ENCODE measurements at places on chromosomes 5 and 9.

- DNase-seq, result no peak
Measured at GRCh38 chr9:87606841-87607521, 109.3 kb downstream of the DAPK1 start.

DNA sequence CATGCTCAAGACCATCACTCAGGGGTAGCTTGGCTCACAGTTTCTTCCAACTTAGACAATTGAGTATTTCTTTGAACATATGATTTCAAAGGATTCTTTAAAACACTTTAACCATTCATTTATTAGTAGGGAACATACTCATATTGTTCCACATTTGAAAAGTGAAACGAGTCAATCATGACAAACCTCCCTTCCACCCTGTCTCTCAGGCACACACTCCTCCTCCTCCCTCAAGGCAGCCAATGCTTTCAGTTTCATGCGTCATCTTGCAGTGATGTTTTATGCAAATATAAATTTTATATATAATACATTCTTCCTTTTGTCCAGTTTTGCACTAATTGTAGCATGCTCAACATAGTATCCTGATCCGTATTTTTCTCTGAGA is 126.0 kb upstream of the BOD1 start:
- DNase-seq, result no peak

- peak; percentile 59 for DNase-seq
Measured at GRCh38 chr9:120873512-120873911, 3.5 kb downstream of the PHF19 start.

DNA sequence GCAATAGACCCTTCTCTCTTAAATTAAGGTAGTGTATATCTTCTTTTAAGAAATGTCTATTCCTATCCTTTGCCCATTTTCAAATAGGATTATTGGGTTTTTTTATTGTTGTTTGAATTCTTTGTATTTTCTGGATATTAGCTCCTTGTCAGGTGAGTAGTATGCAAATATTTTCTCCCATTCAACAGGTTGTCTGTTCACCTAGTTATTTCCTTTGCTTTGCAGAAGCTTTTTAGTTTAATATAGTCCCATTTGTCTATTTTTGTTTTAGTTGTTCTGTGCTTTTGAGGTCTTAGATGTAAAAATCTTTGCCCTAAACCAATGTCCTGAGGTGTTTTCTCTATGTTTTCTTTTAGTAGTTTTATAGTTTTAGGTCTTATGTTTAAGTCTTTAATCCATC is 104.7 kb downstream of the CWC27 start:
- DNase-seq, result no peak

DNA sequence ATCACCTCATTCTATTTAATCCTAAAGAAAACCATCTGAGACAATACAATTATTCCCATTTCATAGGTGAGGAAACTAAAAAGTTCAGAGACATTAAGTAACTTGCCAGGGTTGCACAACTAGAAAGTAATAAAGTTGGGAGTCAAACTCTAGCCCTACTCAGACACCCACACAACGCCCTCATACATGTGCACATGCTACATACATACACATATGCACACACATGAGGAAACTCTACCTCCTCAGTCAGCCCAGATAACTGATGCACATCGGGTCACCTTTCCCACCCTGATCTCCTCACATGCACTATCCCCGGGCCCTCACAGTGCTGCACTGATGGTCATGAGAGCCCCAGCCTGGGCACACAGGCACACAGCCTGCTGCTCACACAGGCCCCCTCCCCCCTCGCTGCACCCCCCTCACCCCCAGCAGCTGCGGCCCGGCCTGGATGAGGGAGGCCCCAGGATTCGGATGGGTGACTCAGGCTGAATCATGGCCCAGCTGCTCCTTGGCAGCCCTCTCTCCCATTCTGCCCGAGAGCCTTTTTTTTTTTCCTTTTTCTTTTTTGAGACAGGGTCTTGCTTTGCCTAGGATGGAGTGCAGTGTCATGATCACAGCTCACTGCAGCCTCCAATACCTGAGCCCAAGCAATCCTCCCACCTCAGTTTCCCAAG is 5.0 kb upstream of the GPRIN1 start:
- DNase-seq, result no peak

DNA sequence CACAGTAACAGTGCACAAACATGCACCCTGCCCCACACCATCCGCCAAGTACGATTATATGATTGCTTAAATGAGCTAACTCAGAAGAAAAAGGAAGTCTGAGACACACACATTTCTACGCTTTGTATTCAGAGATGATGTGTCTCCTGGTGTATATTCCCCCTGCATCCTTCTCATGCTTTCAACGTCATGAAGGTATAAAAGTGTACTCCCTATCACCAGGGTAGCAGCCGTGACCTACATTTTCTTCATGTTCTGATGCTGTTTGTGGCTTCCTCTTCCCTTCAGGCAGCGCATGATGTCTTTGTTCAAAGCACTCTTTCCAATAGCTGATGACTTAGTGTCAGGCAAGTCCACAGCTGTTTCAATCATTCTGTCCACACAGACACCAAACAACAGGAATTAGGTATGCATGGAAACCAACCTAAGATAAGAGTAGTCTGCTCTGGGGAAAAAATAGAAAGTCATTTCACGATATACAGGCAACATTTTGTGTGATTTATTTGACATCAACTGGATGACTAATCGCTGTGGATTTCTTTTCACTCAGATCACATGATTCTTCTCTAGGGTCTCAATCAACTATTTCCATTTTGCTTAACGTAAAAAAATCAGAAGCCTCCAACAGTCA is 269.4 kb upstream of the PTGER4 start:
- no peak for DNase-seq

- DNase-seq, result no peak
Measured at GRCh38 chr9:22084336-22085035, 75.4 kb upstream of the CDKN2B start.

GRCh38 chr5:125894383-125894782 is 528.8 kb upstream of the GRAMD2B start:
- no peak for DNase-seq

DNA sequence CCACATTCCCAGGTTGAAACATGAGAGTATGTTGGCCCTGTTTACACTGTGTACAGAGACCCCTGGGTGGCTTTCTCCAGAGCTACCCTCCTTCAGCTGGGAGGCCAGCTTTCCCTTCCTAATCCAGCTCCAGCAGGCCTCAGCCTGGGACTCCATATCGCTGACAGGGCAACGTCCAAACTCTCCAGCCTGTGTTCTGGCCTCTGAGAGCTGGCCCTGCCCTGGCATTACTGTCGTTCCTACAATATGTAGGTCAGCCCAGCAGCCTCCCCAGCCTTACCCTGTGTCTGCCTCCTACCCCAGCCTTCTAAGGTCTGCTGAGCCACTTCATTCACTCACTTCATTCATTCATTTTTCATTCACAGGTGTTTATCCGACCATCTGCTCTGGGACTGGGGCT is 8.3 kb upstream of the EEIG1 start:
- no peak for DNase-seq

DNA sequence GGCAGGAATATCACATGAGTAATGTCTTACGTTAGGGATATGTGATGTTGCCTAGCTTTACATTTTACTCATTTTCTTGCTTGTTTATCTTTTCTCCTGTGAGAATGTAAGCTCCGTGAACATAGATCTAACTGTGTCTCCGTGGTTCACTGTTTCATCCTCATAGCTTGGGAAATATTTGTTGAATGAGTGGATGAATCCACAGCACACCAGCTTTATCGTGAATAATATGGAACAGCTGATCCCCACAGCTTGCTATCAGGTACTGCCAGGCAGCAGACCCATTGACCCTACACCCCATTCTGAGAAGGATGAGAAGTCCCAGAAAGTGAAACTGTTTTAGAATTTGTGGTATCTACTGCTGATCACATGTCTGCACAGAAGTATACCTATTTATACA is 106.8 kb upstream of the FBN2 start:
- no peak for DNase-seq

DNA sequence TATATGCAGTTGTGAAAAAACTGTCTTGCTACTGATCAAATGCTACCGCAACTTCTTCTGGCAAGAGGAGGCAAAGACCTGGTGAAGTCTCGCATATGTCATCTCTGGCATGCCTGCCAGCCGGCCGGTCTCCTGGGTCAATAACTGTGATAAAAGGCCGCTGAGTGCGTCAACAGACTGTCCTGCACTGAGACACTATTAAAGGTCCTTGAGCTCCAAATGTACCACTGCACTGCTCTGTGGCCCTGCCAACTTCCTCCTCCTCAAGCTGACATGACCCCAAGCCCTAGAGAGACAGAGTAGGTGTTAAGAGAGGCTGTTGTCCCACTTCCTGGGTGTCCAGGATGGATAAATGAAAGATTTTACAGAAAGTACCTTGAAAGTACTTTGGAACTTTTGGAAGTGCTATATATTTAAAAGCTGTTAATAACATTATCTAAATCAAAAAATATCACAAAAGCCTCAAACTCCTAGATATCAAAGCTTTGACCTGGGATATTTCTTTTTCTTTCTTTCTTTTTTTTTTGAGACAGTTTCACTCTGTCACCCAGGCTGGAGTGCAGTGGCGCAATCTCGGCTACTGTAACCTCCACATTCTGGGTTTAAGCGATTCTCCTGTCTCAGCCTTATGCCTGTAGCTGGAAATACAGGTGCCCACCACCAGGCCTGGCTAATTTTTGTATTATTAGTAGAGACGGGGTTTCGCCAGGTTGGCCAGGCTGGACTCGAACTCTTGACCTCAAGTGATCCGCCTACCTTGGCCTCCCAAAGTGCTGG is 31.5 kb downstream of the RAPGEF1 start:
- peak; percentile 57 for DNase-seq

- DNase-seq, result no peak
Measured at GRCh38 chr5:130035388-130035787, 131.1 kb downstream of the CHSY3 start.

DNA sequence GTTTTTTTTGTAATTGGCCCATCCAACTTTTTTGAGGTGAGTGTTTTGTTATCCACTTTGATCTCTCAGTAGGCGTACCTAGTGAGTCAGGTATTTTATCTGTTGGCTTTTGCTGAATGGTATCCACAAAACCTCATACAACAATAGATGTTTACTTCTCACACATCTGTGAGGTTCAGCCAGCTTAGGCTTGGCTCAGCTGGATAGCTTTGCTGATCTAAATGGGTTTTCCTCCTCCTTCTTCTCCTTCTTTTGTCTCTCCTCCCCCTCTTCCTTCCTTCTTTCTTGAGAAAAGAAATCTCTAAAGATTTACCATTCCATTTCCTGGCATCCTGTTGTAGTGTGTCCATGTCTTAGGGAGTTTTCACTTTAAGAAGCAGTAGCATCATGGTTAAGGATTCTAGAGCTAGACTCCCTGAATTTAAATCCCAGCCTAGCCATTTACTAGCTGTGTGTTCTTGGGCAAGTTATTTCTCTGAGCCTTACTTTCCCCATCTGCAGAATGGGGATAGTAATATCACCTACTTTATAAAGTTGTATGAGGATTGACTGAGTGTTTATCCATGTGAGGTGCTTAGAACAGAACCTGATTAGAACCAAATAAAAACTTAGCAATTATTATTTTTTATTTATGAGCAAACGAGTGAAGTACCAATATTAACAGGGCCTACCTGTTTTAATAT is 126.3 kb downstream of the ARHGAP26 start:
- DNase-seq, result no peak

Measured in Karpas-422 (cell line).